ENCODE measurements at places on chromosomes 11 and 22. TPM values are rescaled to one million over a fixed set of nuclear protein-coding genes. Genes with fewer than 3 reads are reported as not detected.

Gene THY1
- total RNA-seq, result not detected

Gene LMNTD2
- 1.8 TPM for total RNA-seq

Gene TMPRSS6
- total RNA-seq, result not detected

- DNase-seq, result no peak
Observed at GRCh38 chr22:49519117-49519737, 308.4 kb downstream of the BRD1 start.

GRCh38 chr11:77542296-77542695 is 47.5 kb upstream of the AQP11 start:
- no peak for DNase-seq

Gene CCDC116
- not detected for total RNA-seq

- DNase-seq, result no peak
Observed at GRCh38 chr22:30025221-30025620, 55.0 kb upstream of the HORMAD2 start.

Gene NXF1
- 18.7 TPM for total RNA-seq

GRCh38 chr11:11956006-11956405 is 52.4 kb downstream of the DKK3 start:
- DNase-seq, result no peak

Gene LRFN4
- total RNA-seq, result 32.4 TPM

DNA sequence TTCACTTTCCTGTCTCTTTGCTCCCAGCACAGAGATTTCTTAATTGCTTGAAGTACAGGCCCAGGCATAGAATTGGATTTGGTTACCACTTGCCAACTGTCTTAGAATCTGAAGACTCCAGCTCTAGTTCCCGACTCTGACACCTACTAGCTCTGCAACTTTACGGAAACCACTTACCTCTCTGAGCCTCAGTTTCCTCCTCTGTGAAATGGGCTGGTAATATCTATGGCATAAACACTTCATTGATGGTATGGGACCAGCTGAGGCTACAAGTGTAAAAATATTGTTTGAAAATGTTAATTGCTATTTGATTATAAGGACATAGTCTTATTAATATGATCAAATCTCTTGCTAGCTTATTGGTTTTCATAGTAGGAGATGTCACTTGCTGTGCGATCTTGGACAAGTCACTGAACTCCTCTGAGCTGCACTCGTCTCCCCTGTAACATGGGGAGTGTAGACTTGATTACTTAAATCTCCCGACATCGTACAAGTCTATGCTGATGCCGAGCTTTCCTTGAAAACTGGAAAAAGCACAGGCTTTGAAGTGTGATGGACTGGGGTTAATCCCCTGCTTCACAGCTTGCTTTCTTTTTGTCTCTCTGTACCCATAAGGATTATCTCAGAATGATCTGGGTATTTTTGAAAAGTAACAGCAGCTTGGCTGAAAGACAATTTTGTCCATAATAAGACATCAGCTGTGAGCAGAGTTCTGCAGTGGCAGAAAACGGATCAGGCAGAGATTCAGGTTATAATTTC is 11.8 kb upstream of the E2F8 start:
- no peak for DNase-seq

GRCh38 chr11:108729227-108729871 is 64.5 kb downstream of the DDX10 start:
- DNase-seq, result no peak

Gene EIF1AD
- total RNA-seq, result 23.0 TPM

DNA sequence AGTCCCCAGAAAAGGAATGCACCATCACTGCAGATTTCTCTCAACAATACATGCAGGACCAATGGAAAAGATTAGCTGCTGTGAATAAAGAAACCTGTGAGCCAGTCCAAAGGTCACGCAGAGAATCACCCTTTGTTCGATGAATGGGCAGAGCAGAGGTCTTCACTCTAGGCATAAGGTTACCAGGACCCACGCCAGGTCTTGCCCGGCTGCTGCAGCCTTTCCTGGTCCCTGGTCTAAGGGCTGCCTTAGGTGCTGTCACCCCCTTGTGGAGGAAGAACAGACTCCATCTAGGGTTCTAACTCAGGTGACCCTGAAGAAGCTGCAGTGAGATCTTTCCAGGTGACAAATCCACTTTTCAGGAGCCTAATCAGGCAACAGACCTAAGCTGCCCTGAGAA is 29.0 kb upstream of the NAP1L4 start:
- peak; percentile 7 for DNase-seq

DNA sequence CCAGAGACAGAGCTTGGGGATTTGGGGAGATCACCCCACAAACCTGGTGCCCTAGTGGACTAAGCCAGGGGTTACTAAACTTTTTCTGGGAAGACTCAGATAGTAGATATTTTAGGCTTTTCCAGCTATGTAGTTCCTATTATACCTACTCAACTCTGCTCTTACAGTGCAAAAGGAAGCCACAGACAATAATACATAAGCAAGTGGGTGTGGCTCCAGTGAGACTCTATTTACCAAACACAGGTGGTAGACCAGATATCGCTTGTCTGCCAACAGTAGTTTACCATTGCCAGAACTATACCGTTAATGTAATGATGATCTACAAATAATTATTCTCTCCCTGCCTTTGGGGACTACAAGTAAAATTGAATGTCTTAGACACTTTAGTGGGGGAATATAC is 6.9 kb downstream of the LDHC start:
- DNase-seq, result no peak

DNA sequence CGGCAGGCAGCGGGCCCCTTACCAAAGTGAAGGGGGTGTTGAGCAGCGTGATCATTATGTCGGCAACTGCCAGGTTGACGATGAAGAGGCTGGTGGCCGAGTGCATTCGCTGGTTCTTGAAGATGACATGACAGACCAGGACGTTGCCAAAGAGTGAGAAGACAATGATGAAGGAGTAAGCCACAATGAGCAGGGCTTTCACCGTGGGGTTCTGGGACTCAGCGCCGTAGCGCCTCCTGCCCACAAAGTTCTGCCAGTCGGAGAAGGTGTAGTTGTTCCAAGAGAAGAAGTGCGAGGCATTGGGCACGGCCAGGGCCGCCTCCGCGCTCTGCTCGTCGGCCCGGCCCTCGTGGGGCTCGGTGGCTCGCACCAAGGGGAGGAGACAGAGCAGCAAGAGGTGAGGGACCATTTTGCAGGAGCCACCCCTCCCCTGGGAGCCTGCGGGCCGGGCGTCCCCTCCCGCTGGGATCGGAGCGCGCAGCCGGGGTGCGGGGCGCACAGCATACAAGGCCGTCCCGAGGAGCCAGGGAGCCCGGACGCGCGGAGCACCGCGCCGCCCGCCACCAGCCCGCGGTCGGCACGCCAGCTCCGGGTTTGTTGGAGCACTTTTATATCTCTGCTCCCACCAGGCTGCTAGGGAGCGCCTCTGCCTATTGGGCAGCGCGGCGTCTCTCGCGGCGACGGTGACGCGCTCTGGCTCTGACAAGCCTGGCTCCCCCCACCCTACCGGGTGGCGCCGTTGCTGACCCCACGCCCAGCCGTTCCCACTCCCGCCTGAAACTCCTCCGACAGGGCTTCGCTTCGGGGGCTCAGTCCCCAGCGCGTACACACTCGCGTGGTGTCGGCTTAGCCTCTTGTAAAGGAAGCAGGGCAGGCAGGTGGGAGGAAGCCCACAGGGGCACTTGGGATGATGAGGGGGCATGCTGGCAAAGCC is at the start of gene GPR83:
Gene GPR83 (minus strand): TSS at position 581 of the 934 bp plus-strand sequence. CDS start 172 bp downstream, at position 409.
- no peak for DNase-seq

DNA sequence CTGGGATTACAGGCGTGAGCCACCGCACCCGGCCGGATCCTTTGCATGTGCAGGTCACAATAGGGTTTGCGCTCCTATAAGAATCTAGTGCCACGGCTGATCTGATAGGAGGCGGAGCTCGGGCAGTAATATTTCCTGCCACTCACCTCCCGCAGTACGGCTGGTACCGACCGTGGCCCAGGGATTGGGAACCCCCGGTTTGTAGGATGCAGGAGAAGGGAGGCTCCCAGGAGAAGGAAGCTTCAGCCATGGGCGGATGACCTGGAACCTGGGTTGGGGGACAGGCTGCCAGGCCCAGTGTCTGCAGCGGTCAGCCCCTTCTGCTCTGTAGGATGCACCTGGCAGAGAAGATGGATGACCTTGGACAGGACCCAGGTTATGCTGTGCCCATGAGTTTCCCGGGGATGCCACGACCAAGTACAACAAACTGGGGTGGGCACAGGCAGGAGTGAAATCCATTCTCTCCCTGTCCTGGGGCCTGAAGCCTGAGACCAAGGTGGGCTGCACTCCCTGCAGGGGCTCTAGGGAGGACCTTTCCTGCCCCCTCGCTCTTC is 818.9 kb downstream of the BRD1 start:
- DNase-seq, result no peak

Gene GPHA2
- total RNA-seq, result not detected

Gene GANAB
- 172 TPM for total RNA-seq

DNA sequence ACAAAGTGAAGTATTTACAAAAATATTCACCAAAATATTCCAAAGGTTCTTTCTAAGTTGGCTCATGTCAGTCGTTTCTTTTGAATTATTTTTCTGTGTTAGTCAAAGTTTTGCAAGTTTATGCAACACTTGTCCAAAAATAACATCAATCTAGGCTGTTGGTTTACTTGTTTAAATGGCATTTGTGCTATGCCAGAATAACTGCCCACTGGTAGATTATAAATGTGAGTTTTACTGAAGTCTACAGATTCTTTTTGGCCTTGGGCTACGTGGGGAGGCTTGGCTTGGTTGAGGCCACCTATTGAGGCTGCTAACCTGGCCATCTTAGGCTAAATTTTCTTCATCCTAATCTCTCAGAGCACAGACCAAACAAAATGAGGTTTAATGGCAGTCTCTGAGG is 1091.9 kb upstream of the RAG2 start:
- no peak for DNase-seq
